Liver (tissue), 10 donors: ENCODE measurements at places on chromosomes 11 and 22. TPM values are rescaled to one million over a fixed set of nuclear protein-coding genes. Genes with fewer than 3 reads are reported as not detected.
A peak's percentile ranks its signal among the peaks of the same experiment; 100 is the strongest.

Gene ARAP1
- 77.8 TPM for total RNA-seq

Gene DERL3
- total RNA-seq: 1.0 TPM

Gene POU2AF3
- 0.17 TPM for total RNA-seq

Gene EHF
- 5.9 TPM for total RNA-seq

Gene TMEM151A
- 0.05 TPM for total RNA-seq

Gene OOSP4A
- total RNA-seq: not detected

Gene UPK3A
- total RNA-seq: not detected

Gene OR10D3
- total RNA-seq: not detected

Gene RBMXL2
- 0.05 TPM for total RNA-seq

Gene LPXN
- total RNA-seq: 4.7 TPM

Gene BAIAP2L2
- not detected for total RNA-seq

Gene OR8D1
- not detected for total RNA-seq

Gene SYT12
- 1.8 TPM for total RNA-seq

Gene ASPHD2
- 0.47 TPM for total RNA-seq

DNA sequence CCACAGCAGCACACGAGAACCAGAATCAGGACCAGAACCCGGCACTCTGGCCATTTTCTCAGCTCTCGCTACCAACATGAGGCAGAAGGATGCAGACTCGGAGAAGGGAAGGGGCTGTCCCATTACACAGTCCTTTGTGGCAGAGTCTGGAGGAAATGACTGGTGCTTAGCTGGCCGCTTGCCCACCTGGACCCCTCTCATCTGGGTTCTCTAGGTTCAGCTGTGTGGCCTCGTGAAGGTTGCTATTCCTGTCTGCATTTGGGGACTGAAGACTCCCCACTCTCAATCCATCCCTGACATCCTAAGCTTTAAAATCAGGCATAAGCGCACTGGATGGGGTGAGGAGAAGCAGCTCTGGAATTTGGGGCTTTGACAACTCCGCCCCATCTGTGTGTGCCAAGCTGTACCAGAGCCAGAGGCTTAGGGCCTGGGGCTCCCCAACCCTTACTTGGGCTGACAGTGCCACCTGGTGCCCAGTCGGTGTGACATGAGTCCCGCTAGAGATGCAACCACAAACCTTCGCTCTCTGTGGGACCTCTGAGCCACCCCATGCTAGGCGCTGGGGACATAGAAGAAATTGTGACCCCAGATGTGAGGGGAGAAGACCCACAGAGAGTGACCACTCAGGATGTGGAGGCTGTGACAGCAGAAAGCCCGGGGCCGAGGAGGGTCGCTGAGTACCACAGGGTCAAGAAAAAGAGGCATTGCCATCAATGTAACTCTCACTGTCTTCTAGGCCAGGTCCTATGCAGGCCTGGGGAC is 35.8 kb upstream of the FCHSD2 start:
- peak; percentile 76 for DNase-seq

DNA sequence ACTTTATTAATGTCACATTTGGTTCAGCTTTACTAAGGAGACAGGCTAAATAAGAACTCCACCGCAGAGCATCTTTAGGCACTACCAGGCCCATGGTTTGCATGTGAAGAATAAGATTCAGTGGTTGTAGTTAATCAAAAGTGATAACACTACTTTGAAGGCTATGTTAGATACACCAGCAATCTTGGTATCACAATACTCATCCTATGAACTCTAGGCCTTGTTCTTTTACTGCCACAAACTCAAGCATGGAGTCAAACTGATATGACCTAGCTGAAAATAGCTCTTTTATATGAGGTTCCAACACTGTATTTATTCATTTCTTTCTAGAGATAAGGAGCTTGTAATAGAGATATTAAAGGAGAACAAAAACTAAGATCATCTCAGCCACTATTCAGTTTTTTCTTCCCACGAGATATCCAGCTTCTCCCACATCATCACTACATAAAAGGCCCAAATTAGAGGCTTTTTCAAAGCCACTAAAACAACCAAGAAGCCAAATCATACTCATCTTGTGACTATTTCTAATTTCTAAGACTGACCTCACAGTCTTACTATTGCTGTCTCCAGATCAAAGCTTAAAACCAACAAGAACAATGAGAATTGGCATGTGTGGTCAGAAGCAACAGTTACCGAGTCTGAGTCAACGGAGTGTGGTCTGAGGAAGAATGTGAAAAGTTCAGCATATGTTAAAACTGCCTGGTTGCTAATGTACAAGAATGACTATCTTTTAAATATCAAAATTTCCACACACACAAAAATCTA is 25.1 kb upstream of the GUCY1A2 start:
- DNase-seq: no peak

DNA sequence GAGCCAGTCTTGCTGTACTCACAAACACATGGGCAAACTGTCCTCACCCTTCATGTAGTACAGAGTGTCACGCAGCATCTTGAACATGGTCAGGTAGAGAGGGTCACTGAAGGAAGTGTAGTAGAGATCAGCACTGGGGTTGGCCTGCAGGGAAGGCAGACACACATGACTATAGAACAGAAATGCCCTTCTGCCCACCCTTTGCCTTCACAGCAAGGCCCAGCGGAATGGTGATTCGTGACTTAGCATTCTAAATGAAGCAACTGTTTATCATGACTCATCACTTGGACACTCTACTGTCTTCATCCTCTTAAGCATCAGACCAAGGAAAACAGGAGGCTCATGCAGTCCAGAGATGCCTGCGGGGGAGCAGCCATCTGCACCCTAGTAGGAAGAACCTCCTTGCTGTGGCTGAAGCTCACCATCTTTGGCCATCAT is 33.4 kb downstream of the SERPIND1 start:
- no peak for DNase-seq

- no peak for DNase-seq
Measured at GRCh38 chr11:132913886-132914285, 618.4 kb downstream of the OPCML start.

- DNase-seq: peak; percentile 83
Measured at GRCh38 chr22:24156913-24157821, 24.1 kb upstream of the SUSD2 start.

DNA sequence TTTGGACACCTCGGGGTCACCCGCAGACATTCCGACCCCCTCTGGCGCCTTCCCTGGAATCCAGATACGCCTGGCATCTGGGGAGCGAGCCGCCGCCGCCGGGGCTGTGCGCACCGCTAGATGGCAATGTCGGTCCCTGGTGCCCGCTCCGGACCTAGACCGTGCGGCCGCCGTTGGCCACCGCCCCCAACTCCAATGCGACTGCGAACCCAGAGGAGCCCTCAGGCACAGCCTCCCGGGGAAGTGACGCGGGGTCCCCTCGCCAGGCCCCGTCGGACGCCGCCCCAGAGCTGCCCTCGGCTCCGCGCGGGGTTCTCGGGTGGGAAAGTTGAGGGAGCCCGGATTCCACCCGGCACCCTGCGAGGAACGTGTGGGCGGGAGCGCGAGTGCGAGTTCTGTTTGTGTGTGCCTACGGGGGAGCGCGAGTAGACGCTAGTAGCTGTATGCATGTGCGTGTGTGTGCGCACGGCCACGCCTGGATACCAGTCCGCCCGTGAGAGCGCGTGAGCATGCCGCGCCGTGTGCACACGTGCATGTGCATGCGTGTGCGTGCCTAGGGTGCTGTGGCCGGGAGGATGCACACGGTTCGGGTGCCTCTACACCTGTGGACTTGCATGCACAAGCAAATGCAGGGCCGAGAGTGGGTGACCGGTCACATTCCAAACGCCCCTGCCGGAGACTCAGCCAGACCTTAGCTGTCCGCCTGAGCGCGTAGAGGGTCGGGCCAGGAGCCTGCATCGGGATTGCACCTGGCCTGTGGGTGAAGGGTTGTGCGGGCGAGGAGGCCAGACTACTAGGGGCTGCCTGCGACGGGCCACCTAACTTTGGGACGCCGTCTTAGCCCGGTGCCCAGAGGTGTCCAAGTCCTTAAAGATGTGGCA is 1.9 kb downstream of the CHRM4 start:
- DNase-seq: peak; percentile 73

- DNase-seq: no peak
Measured at GRCh38 chr22:31295831-31296657, 3.8 kb upstream of the PIK3IP1 start.

DNA sequence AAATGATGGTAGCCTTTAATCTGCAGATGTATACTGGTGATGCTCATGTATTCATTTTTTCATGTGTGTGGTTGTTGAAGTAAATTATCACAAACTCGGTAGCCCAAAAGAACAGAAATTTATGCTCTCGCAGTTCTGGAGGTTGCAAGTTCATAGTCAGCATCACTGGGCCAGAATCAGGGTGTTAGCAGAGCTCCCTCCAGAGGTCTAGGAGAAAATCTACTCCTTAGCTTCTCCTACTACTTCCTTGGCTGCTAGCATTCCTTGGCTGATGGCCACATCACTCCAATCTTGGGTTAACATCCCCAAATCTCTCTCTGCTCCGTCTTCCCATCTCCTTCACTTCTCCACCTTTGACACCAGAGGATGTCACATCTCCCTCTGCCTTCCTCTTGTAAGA is 45.3 kb upstream of the GALNT18 start:
- DNase-seq: no peak

DNA sequence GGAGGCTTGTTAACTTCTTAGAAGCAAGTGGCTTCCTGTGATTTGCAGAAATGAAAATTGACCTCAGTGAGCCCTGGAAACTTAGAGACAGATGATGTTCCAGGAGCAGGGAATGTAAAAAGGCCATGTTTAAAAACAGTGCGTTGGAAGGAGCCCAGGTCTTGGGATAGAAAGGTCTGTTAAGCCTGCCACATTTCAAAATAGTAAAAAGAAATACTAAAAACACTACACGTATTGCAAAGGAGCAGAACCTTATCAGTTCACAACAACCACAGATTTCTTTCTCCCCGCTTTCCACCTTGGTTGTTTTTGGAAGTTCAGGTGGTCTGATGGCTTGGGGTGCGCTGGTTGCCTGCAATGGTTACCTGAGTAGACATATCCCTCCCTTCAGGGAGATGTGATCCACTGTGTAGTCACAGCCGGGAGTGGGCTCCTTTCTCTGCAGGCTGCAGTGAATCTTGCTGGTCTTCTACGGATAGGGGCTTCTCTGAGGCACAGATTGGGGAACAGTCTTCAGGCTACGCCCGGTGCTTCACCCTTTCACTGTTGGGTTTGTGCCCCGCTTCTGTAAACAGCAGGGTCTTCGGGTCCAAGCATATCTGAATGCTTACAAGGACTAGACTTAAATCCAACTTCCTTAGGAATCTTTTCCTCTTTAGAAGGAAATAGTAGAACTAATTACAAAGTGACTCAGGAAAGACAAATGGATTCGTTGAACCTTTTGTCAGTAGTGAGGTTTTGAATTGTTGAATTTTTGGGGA is 1.9 kb downstream of the TEAD1 start:
- no peak for DNase-seq

- DNase-seq: no peak
Measured at GRCh38 chr11:96391698-96392307, 2.0 kb downstream of the JRKL start.

GRCh38 chr11:117061256-117061655 is 37.0 kb downstream of the SIK3 start:
- DNase-seq: no peak

DNA sequence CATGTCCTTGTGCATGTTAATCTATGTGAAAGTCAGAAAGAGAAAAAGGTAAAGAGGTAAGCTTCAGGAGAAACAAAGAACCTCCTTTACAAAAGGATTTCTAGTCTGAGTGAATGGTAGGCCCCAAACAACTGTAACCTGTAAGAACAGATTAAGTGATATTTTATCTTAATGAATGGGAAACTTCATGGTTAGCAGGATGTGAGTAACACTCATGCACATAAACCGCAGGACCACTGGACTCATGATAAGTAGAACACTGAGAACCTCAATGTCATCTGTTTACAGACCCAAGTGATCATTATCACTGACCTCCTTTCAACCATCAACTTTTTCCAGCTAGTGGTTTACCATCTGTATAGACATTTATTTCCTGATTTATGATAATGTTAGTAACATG is 19.9 kb downstream of the OR8G5 start:
- DNase-seq: no peak

- no peak for DNase-seq
Measured at GRCh38 chr11:58561394-58562098, 14.1 kb downstream of the LPXN start.

DNA sequence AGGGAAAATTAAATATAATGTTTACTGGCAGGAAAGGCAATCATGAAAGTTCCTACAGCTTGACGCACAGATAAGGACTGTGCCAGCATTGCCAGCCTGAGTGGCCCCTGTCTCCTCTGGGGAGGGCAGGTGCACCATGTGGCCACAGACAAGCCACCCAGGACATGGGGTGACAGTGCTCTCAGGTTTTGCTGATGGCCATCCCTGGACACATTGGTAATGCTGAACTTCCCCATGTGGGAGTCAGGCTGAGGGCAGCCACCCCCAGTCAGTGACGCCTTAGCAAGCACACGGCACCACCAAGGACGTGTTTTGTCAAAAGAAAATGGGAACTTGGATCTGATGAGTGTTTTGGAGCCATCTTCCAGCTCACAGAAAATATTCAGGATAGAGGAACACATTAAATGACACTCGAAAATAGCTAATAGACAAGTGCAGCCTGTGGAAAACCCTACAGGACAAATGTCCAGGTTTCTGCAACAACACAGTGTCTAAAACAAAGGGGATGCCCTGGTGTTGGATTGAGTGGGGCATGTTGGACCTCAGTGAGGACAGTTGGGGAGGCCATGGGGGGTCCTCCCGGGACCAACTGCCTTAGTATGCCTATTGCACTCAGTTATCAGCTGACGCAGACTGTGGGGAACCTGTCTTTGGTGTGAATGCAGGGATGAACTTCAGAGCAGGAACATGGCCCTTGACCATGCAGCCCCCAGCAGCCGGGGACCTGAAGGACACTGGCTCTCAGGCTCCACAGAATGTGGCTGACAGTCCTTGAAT is 1450.5 kb downstream of the BRD1 start:
- DNase-seq: no peak

GRCh38 chr22:19527861-19528417 is 3.7 kb upstream of the CLDN5 start:
- DNase-seq: no peak

- no peak for DNase-seq
Measured at GRCh38 chr11:73070653-73071052, 71.5 kb downstream of the FCHSD2 start.

DNA sequence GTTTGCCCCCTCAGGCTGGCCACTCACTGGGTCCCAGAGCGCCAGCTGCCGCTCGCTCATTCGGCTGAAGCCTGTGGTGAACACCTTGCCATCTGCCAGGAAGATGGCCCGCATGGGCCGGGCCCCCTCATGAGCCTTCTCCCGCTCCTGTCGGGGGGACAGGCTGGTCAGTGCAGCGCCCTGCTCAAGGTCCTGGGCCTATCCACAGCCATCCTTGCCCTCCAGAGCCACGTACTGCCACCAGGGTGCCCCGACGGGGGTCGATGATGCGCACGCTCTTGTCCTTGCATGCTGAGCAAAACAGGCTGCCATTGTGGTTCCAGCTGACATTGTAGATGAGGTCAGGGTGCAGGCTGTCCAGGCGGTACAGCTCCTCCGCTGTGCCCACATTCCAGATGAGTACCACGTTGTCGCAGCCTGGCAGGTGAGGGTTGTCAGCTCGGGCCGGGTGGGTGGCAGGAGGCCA is 2.1 kb downstream of the CORO1B start:
- DNase-seq: no peak
